ENCODE measurements at places on chromosomes 4 and X.
A peak's percentile ranks its signal among the peaks of the same experiment; 100 is the strongest.

DNA sequence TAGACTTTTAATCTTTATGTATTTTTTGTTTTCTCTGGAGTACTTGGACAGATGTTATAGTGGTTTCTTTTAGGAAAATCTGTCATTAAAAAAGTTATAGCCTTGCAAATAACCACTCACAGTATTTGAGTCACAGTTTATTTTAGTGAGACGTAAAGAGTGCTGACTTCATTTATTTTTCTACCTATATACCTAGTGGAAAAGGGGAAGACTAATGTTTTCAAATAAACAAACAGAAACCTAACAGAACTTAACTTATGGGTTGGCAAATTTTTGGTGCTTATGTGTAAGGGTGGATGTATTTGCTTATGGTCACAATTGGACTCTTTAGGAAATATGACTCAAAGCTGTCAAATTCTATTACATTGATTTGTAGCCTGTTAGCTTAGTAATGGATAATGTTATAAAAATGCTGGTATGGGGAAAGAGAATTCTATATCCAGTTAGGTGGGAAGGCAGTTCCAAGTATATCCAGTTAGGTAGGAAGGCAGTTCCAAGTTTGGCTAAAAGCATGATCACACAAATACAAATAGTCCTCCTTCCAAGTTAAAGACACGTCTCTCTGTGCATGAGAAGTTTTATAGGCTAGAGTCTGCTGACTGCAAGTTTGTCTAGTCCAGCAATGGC is 61.9 kb downstream of the SLC9A6 start:
- no peak for DNase-seq

DNA sequence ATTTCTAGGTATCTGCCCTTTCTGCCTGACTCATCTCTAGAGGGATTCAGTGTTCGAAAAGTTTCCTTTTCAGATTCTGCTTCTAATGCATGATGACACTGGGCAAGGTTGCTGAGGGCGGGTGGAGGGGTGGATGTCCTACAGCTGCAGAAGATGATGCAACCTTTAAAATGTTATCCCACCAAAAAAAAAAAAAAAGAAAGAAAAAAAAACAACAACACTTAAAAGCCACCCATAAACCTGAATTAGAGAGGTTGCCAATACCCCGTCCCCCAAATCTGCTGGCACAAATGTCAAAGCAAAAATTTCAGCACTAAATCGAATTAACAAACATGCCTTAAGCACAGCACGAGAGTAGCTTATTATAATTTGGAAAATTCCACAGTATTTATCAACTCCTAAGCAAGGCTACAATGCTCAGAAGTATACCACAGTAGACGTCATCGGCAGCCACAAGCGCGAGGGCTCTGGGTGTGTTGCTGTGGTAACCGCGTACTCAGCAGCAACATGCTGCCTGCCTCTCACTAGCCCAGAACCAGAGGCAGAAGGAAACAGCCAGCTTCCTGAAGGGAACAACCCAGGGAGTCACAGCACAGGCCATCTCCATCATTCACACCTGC is 167.5 kb upstream of the MAP3K15 start:
- DNase-seq = peak; percentile 65

- no peak for DNase-seq
Observed at GRCh38 chrX:9354918-9355317, 109.9 kb upstream of the TBL1X start.

GRCh38 chrX:51192104-51192503 is 140.5 kb upstream of the NUDT10 start:
- DNase-seq = no peak

DNA sequence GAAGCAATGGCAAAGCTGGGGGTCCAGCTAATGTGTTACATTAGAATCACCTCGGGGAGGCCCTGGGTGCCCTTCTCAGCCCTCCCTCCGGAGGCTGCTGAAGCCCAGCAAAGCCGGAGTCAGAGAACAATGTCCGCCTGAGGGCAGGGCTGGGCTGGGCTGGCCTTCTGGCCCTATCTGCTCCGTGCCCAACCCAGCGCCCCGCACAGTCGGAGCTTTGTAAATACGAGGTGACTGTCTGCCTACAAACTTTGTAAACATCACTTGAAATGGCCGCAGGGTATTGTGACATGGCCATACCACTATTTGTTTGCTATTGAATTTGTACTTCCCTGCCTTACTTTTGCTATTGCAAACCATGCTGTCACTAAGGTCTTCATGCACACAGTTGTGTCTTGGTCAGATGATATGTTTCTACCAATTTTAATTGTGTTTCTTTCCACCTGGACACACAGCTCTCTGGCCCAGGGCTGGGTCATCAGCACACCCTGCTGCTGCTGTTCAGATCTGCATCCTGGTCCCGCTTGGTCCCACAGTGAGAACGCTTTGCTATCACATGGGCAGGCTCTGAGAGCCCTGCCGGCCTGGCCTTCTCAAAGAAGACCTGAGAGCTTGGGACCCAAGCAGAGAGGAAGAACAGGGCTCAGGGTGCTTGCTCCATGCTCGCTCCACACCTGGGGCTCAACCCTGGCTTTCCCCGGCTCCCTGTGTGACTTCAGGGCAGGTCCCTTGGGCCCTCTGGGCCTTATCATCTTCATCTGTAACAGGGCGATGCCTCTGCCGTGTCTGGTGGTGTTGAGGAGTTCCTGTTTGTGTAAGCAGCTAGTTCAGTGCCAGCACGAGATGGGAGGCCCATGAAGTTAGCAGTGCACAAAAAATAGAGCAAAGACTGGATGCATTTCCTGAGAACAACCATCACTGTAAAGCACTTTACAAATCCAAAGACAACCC is 2.3 kb downstream of the S100P start:
- no peak for DNase-seq

DNA sequence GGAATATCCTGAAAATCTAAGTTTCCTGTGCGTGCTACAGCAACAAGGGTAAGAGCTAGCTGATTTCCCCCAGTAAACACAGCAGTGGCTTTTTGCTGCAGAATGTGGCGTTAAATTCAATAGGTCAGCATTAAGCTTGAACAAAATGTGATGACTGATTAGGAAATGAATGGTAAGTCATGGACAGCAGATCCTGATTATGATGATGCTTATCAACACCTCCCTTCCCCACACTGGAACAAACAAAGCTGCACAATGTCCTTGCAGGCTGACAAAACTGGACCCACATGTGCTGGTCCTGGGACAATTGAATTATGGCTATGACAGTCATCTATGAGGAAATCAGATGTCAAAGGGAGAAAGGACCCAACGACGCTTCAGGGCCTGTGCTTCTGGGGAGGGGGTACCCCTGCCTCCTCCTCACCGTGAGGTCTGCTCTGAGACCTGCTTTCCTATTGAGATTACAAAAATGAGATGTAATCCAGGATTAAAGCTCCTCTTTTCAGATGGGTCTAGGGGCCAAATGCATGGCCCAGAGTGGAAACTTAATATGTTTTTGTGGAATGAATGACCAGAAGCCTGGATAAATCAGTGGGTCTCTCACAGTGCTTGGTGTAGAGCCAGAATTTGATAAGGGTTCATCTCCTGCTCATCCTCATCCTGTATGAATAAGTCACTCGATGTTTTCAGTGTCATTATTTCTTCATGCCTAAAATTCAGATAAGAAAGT is 32.0 kb upstream of the BOD1L1 start:
- DNase-seq = no peak

- peak; percentile 68 for DNase-seq
Observed at GRCh38 chr4:57102050-57102624, 8.0 kb downstream of the IGFBP7 start.

All from uterus (tissue), 4 donors.